ENCODE measurements at places on chromosomes 16 and 17.
A peak's percentile ranks its signal among the peaks of the same experiment; 100 is the strongest.

GRCh38 chr17:39738983-39739884 lies 1.5 kb downstream of the GRB7 start:
- DNase-seq = peak; percentile 36

GRCh38 chr16:69444873-69445517 lies 20.6 kb downstream of the CYB5B start:
- DNase-seq = no peak

DNA sequence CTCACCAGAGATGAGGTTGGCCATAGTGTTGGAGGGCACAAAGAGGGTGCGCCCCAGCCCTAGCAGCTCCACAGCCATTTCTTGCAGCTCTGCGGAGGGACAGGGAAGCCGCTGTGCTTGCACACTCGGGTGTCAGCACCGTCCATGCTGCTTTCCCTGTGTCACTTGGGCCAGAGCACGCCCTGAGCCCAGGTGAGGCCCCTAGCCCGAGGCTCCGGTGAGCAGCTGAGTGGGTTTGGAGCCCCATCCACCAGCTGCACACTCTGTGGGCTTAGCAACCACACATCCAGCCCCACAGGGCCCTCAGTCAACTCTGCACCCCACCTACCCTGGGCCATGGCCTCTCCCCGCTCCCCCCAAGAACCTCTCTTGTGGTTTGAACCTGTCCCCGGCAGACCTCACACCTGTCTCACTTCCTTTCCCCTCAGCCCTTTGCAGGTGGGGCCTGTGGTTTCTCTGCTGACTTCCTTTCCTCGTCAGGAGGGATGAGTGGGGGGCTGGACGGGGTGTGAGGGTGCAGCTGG lies 20.7 kb downstream of the TMEM235 start:
- DNase-seq = no peak

GRCh38 chr17:56545106-56545505 lies 48.4 kb upstream of the NOG start:
- DNase-seq = no peak

DNA sequence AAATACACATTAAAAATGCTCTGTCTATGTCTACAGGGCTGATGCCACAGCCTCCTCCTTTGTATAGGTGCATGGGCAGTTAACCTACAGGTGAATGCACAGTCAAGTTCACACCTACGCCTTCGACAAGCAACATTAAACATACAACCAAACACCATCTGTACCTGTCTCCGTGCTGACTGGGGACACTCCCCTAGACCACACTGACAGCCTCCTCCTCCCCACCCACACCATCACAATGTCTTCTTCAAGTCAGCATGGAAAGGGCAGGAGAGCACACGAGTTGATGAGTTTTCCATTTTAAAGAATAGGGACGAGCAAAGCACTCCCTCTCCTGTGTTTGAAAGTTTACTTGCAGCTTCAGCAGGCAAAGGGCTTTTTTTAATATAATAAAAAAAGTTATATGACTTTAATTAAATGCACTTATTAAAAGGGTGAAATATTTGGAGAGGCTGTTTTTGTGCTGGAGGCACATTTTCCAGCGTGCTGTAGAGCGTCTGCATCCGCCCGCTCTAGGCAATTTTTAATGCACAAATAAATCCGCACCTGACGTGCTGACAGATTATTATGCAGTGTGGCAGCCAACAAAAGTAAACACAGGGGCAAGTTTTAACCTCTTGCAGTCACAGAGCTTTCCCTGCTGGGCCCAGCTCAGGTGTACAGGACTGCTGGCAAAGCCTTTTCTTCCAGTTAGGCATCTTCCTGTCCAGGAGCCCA lies 367.9 kb downstream of the SOX9 start:
- no peak for DNase-seq

DNA sequence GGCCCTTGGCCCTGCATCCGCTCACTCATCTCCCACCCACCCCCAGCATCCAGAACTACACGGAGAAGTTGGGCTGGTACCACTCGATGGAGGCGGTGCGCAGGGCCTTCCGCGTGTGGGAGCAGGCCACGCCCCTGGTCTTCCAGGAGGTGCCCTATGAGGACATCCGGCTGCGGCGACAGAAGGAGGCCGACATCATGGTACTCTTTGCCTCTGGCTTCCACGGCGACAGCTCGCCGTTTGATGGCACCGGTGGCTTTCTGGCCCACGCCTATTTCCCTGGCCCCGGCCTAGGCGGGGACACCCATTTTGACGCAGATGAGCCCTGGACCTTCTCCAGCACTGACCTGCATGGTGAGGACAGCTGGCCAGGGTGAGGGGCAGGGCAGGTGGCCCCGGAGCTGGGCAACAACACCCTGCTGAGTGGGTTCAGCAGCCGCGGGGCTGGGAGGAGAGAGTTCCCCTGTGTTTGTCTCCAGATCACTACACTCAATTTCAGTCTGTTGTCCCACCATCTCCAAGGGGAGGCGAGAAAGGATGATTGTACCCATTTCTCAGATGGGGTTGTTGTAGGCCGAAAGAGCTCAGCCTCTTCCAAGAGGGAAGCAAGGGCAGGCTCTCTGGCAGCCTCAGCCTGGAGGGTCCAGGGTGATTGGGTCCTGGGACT lies 14.4 kb downstream of the MMP15 start:
- no peak for DNase-seq

GRCh38 chr17:53278466-53278865 lies 544.3 kb upstream of the KIF2B start:
- DNase-seq = no peak

DNA sequence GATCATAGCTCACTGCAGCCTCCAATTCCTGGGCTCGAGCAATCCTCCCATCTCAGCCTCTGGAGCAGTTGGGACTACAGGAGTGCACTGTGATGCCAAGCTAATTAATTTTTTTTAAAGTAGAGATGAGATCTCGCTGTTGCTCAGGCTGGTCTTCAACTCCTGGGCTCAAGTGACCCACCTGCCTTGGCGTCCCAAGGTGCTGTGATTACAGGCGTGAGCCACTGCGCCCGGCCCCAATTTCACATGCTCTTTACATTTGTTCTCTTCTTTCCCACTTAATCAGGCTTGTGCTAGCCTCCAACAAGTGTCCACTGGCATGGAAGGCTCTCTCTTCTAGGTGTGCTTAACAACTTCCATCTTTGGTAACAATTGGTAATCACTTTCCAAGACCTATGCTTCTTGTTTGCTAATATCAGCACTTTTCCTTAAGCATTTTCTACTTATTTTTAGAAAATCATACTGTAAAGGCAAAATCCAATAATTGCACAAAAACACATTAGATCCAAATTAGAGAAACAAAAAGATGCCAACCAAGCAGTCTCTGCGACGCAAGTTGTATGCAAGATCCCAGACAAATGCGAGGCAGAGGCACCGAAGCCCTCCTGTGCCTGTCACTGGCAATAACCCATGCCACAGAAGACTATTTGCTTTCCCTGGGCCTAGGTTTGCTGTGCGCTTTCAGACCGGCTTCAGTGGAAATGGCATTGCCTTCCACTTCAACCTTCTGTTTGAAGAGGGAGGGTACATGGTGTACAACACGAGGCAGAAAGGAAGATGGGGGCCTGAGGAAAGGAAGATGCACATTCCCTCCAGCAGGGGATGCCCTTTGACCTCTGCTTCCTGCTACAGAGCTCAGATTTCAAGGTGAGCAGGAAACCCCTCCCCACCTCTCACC lies 52.6 kb downstream of the NOS2 start:
- no peak for DNase-seq

GRCh38 chr17:64306850-64307463 lies 43.9 kb upstream of the TEX2 start:
- peak; percentile 59 for DNase-seq

DNA sequence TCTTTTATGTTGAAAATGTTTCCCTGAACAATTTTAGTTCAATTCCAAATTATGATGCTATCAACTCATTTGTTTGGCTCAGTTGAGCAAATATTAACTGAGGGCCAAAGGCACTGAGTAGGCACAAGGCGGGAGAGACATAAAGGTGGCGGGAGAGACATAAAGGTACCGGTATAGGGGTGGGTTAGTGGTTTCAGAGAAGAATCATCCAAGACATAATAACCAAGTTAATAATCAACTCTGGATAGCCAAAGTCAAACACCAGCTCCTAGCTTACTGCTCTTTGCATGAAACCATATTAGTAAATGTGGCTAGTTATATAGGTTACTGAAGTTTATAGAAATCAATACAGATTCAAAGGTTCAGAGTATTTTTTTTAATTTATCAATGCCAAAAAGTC lies 91.7 kb downstream of the RPGRIP1L start:
- DNase-seq = no peak

GRCh38 chr17:40177275-40177874 lies at the start of gene RAPGEFL1:
Gene RAPGEFL1 (plus strand): TSS chr17:40177470. CDS start chr17:40177862, 392 bp downstream.
- peak; percentile 78 for DNase-seq

DNA sequence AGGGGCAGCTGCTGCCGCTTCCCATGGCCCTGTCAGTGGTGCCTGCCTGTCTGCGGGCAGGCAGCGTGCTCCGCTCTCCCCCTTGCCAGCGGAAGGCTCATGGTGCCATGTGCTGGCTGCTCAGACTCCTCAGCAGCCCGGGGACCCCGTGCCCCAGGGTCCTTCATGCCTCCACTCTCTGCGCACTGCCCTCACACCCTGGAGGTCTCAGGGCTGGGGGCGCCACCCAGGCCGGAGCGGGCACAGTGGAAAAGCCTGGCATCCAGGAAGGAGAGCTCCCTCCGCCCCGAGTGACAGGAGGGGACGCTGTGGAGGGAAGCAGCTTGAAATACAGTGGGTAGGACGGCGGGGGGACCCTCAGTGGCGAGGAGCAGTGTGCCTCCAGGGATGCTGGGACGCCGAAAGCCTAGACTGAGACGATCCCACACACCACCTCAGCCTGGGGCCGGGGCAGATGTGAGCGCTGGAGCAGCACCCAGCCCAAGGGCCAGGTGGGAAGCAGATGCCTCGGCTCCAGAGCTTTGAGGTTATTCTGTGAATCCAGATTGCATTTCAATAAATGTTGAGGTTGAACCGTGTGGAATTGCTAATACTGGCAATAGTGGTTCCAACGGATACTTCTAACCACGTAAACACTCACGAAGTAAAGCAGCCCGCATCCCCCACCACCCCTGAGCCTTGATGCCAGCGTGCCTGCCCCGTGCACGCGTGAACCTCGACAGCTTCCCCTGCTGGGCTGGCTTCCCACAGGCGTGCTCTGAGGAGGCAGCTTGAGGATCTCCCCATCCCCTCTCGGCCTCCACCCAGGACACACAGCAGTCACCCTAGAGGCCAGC lies 6.5 kb downstream of the TMEM204 start:
- no peak for DNase-seq

DNA sequence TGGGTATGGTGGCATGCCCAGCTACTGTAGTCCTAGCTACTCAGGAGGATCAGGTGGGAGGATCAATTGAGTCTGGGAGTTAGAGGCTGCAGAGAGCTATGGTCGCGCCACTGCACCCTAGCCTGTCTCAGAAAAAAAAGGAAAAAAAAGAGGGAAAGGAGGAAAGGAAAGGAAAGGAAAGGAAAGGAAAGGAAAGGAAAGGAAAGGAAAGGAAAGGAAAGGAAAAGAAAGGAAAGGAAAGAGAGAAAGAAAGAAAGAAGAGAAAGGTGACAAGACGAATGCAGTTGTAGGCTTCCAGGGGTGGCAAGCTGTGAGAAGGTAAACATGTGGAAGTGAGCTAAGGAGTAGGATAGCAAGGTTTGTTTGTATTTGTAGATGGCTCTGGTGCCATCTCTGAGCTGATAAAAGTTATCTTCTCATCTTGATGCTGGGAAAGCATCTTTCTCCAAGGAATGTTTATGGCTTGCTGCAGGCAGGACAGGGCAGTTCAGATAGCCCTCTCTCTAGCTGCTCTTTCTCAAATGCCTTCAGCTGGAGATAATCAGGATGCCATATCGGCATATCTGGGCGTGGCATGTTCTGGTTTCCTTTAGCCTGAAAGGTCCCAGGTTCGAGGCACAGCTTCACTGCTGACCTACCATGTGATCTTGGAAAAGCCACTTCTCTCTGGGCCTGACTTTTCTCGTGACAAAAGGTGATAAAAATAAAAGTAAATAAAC lies 2.8 kb upstream of the NOS2 start:
- no peak for DNase-seq

DNA sequence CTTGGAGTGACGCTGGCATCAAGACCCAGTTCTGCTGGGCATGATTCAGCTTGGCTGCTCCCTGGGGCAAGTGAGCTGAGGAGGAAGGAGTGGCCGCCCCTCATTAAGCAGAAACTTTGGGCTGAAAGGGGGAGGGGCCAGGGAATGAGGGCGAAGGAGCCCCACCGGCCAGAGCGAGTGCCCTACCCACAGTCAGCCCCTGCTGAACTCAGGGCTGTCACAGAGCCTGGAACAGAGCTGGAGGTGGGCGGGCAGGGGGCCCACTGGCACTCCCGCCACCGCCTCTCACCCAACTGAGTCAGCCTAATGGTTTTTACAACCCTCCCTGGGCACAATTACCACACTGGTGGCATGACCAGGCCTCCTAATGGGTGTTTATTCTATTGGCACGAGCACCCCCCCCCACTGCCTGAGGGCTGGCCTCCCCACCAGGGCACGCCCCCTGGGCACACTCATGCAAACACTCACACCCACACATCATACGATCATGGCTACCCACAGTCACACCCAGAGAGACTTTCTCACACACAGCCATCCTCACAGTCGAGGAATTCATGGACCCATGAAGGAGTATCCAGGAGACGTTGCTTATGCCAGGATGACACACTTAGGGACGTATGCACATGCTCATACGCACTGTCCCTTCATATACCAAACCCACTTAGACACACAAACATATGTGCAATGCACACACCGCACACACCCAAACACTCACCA lies 19.2 kb downstream of the UNC119 start:
- DNase-seq = no peak

- peak; percentile 69 for DNase-seq
These were observed 62.1 kb downstream of the RMI2 start for GRCh38 chr16:11407047-11407982.

- DNase-seq = no peak
These were observed 4.6 kb downstream of the IRF8 start for GRCh38 chr16:85903559-85903958.

DNA sequence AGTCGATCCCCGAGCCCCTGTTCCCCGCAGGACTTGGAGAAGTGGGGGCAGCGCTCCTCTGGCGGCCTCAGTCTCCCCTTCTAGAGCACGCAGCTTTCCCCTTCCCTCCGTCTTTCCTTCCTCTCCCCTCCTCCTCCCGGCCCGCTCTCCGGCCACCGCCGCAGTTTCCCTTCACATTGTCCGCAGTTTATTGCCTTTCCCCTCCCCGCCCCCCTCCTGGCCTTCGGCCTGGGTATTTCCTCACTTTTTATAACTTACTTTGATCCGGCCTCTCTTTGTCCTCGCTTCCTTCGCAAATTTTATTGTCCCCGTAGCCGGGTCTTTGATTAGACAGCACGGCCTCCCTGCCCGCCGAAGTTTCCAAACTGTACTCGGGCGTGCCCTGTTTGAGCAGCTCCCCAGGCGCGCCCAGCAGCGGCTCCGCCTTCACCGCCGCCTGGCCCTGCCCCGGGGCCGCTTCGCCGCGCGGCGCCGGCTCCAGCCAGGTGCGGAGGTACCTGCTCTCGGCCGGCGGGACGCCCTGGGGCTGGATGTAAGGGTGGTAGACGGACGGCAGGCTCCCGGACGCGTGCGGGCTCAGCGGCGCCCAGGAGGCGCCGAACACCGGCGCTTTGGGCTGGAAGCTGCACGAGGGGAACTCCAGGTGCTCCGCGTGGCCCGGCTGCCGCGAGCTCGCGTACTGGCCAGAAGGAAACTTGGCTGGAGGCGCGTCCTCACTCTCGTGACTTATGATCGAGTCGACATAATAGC lies 488 bp downstream of the HOXB9 start:
- DNase-seq = peak; percentile 52
